ENCODE measurements at places on chromosomes 11 and 22. TPM values are rescaled to one million over a fixed set of nuclear protein-coding genes. Genes with fewer than 3 reads are reported as not detected.

The RFPL1 gene
- not detected for total RNA-seq

The CKAP5 gene
- 73.4 TPM for total RNA-seq

The RIBC2 gene
- total RNA-seq, result 2.1 TPM

The MRGPRE gene
- not detected for total RNA-seq

The MPPED1 gene
- total RNA-seq, result 5.3 TPM

The KDM4D gene
- 0.59 TPM for total RNA-seq

The GATD1 gene
- total RNA-seq, result 15.3 TPM

The CBLIF gene
- not detected for total RNA-seq

The LGR4 gene
- 142 TPM for total RNA-seq

The DEFB131B gene
- total RNA-seq, result not detected

The TCF20 gene
- 26.1 TPM for total RNA-seq

The WNT7B gene
- 4.3 TPM for total RNA-seq

The EIF1AD gene
- 19.0 TPM for total RNA-seq

The CCDC81 gene
- 2.3 TPM for total RNA-seq

The EXPH5 gene
- total RNA-seq, result 17.6 TPM

The ANKRD13D gene
- 33.0 TPM for total RNA-seq

The ELF5 gene
- total RNA-seq, result 25.5 TPM

The FDX1 gene
- total RNA-seq, result 7.3 TPM

The FUT4 gene
- total RNA-seq, result 8.8 TPM

The DGCR6 gene
- 3.2 TPM for total RNA-seq

The ZBTB16 gene
- total RNA-seq, result 25.6 TPM

The C11orf98 gene
- 23.7 TPM for total RNA-seq

The H19 gene
- total RNA-seq, result 7,961 TPM

The SGSM1 gene
- total RNA-seq, result 1.3 TPM

The VSTM5 gene
- 0.39 TPM for total RNA-seq

The OR8U1 gene
- not detected for total RNA-seq

The TSPAN4 gene
- total RNA-seq, result 35.8 TPM

The FGF4 gene
- total RNA-seq, result not detected

The DCDC1 gene
- 0.89 TPM for total RNA-seq

The HBG1 gene
- 299 TPM for total RNA-seq

The SAC3D1 gene
- total RNA-seq, result 3.5 TPM

The ACRV1 gene
- not detected for total RNA-seq

The IL17RA gene
- 5.3 TPM for total RNA-seq

The SYCE3 gene
- total RNA-seq, result not detected

The DEAF1 gene
- 15.7 TPM for total RNA-seq

The PATE2 gene
- total RNA-seq, result not detected

The DDI1 gene
- not detected for total RNA-seq

The SPON1 gene
- total RNA-seq, result 60.2 TPM

The SLC15A3 gene
- 8.8 TPM for total RNA-seq

The MCAM gene
- 65.5 TPM for total RNA-seq

The GAL3ST1 gene
- 0.39 TPM for total RNA-seq

The RAB38 gene
- total RNA-seq, result 36.2 TPM

The MYEOV gene
- total RNA-seq, result 4.2 TPM

The CELSR1 gene
- 14.2 TPM for total RNA-seq

The OR2AG2 gene
- total RNA-seq, result 0.10 TPM

The POTEH gene
- not detected for total RNA-seq

The FXYD2 gene
- 1.5 TPM for total RNA-seq

The GGTLC3 gene
- total RNA-seq, result not detected

The SYT8 gene
- 6.7 TPM for total RNA-seq

The PANX2 gene
- 0.30 TPM for total RNA-seq

The OR6A2 gene
- total RNA-seq, result 0.20 TPM

The TMEM191B gene
- 0.59 TPM for total RNA-seq

The IGF2 gene
- 467 TPM for total RNA-seq

The CXCR5 gene
- not detected for total RNA-seq

The CCDC89 gene
- 1.8 TPM for total RNA-seq

The PRDM11 gene
- 11.0 TPM for total RNA-seq

The ZNF214 gene
- total RNA-seq, result 4.5 TPM
